Activated CD4-positive, CD25-positive, alpha-beta regulatory T cell (primary cell): ENCODE measurements at places on chromosomes 6 and 20.

DNA sequence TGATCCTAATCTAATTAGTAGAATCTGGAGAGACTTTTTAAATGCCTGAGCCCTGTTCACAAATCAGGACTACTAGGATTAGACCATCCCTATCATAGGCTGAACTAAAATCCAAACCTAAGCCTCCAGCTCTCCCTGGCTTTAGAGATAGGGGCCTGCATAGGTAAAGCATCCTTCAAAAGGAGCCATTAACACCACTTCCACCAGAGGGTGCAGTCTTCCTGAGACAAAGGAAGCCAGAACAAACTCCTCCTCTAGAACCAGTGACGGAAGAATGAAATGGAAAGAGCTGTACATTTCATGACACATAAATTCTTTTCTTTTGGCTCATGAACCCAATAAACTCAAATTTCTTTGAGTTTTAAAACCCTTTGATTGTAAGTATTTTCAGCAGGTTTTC is 291.2 kb upstream of the ADGRB3 start:
- no peak for DNase-seq

- DNase-seq: no peak
Observed at GRCh38 chr20:58550275-58551059, 35.3 kb upstream of the APCDD1L start.

GRCh38 chr20:43710370-43711044 is 16.3 kb downstream of the GTSF1L start:
- no peak for DNase-seq

GRCh38 chr6:170371080-170371479 is 64.5 kb downstream of the FAM120B start:
- no peak for DNase-seq

GRCh38 chr6:157951828-157952227 is 29.8 kb upstream of the SYNJ2 start:
- no peak for DNase-seq

DNA sequence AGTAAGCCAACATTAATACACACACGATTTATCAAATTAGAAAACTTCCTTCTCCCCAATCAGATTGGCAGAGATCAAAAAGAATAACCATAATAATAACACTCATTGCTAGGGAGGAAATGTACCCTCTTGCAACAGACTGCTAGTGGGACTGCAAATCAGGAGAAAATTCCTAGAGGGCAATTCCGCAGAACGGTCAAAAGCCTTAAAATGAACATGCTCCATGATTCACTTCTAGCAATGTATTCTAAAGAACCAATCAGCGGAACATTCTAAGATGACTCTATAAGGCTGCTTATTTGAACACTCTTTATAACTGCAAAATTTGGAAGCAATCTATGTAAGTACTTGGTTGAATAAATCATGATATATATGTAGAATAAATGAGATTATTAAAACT is 8.5 kb upstream of the DACT2 start:
- DNase-seq: no peak

GRCh38 chr20:23441850-23442313 is 2.4 kb downstream of the CSTL1 start:
- peak; percentile 24 for DNase-seq

DNA sequence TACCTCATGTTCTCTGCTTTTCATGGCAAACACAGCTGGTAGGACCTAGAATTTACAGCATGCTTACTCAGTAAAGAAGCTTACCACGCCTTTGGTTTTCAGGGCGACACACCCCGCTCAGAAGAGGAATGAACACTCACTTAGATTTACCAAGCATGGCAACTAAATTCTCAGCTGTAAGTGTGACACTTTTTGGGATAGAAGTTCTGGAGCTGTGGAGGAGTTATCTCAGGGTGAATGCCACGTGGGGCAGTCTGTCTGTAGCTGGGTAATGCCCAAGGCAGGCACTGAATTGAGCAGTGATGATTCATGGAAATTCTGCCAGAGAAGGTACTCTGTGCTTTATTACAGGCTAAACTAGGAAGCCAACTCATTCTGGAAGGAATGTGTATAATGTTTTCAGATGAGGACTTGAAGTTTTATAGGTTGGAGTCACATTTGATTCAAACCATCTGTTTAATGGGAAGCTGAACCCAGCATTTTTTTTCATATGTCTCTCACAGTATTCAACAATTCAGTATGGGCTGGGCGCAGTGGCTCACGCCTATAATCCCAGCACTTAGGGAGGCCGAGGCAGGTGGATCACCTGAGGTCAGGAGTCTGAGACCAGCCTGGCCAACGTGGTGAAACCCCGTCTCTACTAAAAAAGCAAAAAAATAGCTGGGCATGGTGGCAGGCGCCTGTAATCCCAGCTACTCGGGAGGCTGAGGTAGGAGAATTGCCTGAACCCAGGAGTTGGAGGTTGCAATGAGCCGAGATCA is 3.5 kb upstream of the PRIM2 start:
- no peak for DNase-seq

DNA sequence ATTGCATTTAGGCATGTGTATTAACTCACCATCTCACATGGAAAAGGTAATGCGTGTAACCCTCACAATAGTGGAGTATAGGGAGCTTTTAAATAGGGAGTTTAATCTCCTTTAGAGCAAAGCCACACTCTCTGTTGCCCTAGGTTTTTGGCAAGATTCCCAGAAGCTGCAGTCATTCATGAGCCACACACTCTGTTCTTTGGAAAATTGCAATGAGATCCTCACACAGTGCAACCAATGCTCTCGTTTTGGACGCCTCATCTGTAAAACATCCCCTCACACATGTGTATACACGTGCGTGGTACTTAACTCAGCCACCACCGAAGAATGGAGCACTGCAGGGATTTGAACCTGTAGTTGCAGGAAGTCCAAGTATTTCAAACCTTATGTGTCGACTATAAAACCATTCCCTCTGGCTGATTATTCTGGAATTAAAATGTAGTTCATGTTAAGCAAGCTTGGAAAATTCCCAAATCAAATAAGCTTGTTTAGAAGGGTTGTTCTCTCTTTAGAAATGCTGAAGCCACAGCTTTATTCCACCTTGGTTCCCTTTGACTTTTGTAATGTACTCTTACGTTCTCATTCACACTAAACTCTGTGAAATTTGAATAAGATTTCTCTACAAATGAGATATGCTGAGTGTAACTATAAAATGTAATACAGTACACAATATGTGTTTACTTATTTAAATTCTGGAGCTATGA is 489.8 kb upstream of the MANEA start:
- DNase-seq: no peak

- DNase-seq: no peak
Observed at GRCh38 chr6:28589234-28589956, 63.7 kb downstream of the GPX5 start.

GRCh38 chr6:13000537-13000936 is 284.0 kb downstream of the PHACTR1 start:
- no peak for DNase-seq

GRCh38 chr6:145261758-145262157 is 473.6 kb downstream of the EPM2A start:
- no peak for DNase-seq

- no peak for DNase-seq
Observed at GRCh38 chr6:45012687-45013086, 315.4 kb upstream of the RUNX2 start.

DNA sequence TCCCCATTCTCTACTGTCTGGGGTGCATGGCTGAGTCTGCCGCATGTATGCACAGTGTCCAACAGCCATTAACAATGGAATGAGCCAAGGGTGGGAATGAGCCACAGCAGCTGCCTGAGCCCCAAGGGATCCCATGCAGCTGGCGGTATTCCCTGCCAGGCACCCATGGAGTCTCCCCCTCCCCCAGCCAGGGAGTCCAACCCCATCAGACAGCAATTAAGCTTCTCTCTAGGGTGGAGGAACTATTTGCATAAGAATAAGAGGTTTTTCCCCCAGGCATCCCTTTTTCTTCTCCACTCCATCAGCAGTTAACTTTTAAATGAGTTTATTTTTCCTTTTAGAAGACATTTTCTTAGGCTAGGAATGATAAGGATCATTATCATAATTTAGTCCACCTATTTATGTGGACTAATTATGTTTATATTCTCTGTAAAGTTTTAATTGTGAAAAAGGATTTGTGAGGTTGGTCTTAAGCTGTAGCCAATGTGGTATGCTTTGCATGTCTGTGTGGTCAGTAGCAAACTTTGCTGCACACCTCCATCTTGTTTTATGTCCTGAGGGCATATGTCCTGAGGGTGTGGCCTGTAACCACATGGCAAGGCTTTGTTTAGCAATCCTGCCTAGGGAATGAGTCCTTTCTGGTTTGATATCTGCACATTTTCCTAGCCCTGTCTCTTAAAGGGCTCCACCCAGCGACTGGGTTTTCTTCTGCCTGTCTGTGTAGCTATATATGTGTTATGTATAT is 158.9 kb upstream of the OLIG3 start:
- no peak for DNase-seq

GRCh38 chr20:54475334-54476168 is at the start of gene DOK5:
TSS of gene DOK5 (plus strand) at chr20:54475593. CDS start at chr20:54475947, 354 bp downstream.
- no peak for DNase-seq

GRCh38 chr20:44610313-44610962 is 28.1 kb downstream of the PKIG start:
- DNase-seq: no peak

GRCh38 chr20:25064561-25065071 is 6.7 kb upstream of the ACSS1 start:
- no peak for DNase-seq

DNA sequence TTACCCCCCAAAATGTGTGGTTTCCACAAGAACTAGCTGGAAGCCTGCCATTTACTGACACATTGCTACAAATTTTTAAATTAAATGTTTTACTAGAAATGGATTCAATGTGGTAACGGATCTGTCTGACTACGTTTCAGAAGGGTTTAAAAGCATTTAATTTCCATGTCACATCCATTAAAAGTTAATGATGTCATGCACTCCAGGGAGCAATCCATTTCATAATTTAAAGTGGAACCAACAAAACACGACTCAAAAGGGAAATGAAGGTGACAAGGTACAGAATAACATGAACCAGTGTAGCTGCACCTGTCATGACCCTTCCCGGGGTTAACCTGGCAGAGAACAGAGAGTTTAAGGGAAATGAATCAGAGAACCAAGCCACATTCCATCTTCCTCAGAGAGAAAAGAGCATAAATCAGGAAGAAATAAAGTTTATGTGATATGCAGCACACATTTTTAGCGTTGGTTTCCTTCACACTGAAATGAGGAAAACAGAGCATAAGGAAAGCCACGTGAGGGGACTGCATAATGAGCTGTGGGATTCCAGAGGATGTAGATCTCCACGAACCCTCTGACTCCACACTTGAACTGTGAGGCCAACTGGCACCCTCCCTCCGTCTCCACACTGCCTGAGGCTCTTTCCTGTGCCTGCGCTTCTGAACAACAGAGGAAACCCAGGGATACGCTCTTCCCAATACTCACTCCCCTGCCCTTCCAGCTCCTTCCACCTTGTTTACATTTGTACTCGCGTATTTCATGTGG is 170.3 kb upstream of the AHI1 start:
- DNase-seq: no peak

DNA sequence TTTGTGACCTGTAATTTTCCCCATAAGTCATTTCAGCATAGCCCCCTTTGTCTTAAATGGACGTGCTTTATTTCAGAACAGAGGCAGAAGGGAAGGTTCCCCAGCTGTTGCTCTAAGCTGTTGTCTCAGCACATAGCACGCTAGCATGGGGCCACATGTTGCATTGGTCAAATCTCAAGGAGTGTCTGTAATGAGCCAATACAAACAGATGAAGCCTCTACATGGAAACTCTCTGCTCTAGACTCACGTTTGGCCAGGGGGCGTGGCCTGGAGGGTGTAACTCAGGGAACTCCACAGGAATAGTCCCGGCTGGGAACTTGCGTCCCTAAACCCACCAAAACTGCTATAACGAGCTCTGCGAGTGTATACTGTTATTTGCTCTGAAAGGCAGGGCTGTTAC is 35.2 kb upstream of the SLC22A2 start:
- no peak for DNase-seq

- no peak for DNase-seq
Observed at GRCh38 chr6:162099685-162100084, 627.9 kb downstream of the PRKN start.

- no peak for DNase-seq
Observed at GRCh38 chr6:32668226-32668747, 1.8 kb upstream of the HLA-DQB1 start.

GRCh38 chr6:123668063-123668462 is 31.3 kb upstream of the TRDN start:
- DNase-seq: no peak

DNA sequence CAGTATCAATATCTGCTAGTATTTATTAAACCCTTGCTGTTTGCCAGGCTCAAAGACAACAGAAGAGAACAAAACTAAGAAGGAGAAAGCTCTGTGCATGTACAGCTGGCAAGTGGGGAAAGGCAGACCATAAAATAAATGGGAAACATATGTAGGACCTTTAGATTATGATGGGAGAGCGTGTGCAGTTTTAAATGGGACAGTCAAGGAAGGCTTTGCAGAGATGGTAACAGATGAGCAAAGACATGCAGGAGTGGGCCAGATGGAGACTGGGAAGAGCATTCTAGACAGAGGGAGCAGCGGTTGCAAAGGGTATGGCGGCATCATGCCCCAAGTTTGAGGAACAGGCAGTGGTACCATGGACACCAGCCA is 260.0 kb downstream of the NRN1 start:
- DNase-seq: no peak
